CD4-positive, alpha-beta T cell treated with Interleukin-15 for 1 hour (primary cell): ENCODE measurements at places on chromosomes 12 and 14.

DNA sequence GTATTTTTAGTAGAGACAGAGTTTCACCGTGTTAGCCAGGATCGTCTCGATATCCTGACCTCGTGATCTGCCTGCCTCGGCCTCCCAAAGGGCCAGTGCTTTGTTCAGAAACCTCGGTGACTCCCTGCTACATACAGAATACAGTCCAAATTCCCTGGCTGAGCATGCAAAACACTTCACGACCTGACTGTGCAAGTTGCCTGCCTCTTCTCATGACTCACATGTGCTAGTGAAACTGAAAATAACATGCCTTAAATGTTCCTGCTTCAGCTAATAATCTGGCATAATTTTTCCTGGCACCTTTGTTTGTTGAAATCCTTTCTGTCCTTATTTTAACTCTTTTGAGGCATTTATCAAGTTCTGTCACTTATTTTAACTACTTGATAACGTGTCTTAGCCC is 8.2 kb downstream of the DMAC2L start:
- DNase-seq, result no peak

DNA sequence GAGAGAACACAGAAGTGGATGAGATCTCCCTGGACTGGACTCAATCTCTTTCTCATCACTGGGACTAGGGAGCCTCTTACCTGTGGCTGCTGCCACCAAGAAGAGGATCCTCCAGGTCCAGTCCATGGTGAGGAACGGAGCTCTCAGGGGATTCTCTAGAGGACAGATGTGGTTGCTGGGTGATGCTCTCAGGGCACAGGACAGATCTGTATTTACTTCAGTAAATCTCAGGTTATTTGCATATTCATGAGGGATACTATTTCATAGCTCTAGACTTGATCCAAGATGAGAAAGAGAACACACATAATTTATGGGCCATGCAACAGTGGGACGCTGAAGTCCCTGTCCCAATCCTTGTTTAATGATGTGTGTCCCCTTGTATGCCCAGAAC is 460.5 kb downstream of the TMEM121 start:
- no peak for DNase-seq

- no peak for DNase-seq
These were observed at the start of gene KRT73 for GRCh38 chr12:52618216-52618615. TSS of gene KRT73 (minus strand) at chr12:52618559. CDS start at chr12:52618524, 35 bp downstream.

DNA sequence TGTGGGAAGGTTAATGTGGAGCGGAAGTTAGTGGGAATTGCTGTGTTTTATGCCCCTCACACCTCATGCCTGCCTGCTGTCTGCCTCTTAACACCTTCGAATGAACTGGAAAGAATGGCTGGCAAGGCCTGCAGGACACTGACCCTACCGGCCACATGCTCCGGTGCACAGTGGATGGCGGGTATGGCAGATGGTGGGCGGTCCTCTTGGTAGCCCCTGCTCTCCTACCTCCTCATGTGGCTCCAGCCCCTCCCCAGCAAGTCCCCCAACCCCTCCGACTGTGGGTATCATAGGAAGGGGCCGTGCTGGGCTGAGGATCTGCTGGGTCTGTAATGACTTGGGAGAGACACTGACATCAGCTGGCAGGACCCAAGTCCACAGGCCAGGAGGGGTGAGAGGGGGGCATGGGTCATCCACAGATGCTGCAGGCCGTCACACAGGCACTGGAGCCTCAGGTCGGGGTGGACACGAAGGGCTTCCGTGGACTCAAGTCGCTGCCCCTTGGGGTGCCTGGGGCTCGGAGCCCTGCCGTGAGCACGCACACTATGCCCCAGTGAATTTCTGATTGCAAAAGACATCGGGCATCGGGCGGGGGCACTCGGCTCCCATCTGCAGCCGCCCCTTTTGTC is 77.4 kb downstream of the KIF26A start:
- DNase-seq, result no peak

DNA sequence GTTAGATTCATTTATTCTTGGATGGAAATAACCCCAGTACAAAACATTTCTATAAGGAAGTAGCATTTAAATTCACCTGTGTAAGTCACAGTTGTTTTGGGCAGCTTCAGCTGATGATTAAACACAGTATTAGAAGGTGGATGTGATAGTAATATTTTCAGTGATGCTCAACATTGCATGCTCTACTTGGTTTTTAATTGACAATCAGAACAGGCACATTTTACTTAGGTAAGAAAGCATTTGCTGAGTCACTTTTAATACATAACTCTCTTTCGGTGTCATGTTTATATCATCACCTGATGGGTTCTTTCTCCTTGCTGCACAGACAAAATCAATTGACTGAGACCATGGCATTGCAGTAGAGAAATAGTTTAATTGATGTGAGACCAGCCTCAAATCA is 80.7 kb downstream of the CMAS start:
- no peak for DNase-seq

DNA sequence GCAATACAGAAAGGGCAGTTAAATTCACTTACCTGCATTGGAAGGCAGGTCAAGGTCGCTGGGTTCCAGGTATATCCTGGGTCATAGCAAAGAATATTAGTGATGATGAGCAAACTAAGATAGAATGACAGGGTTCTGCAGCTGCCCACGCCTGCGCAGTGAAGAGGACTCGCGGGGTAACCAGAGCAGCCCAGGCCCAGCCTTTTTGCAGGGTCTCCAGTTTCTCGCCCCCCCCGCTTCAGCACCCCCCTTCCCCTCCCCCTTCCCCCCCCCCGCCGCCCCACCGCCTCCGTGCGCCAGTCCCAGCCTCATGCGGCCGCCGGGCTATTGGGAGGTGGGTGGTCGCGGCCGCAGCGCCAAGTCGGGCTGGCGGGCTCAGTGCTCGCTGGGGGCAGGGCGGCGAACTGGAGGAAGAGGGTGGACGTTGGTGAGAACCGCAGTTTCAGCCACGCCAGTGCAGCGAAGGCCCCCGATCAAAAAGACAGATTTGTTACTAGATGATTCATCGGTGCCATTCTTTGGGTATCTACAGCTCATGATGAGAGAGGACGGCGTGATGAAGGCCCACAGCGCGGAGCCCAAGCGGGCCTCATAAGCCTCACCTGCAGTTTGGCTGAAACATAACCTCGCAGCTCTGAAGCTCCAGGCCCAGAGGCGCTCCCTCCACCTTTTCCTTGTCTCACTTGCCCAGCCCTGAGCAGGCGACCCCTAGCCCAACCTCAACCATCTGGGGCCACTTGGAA is 20.2 kb downstream of the SLC2A3 start:
- no peak for DNase-seq

DNA sequence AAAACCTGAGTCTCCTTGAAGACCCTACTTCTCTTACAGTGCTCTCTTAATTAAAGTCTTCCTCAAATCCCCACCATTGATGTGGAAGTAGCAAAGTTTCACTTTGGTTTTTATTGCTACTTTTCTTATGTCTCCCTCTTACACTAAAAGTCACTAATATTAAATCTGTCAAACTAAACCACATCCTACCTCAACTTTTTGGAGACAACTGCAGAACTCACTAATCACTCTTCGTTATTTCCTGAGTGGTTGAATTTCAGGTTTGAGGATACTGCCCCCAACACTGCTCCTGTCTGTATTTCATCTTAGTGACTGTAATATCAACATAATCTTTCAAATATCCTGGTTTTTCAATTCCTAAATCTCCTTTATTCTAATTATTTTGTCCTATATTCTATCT is 213.0 kb upstream of the PDE3A start:
- DNase-seq, result no peak
